ENCODE measurements at places on chromosomes 2 and 18. TPM values are rescaled to one million over a fixed set of nuclear protein-coding genes. Genes with fewer than 3 reads are reported as not detected.

DNA sequence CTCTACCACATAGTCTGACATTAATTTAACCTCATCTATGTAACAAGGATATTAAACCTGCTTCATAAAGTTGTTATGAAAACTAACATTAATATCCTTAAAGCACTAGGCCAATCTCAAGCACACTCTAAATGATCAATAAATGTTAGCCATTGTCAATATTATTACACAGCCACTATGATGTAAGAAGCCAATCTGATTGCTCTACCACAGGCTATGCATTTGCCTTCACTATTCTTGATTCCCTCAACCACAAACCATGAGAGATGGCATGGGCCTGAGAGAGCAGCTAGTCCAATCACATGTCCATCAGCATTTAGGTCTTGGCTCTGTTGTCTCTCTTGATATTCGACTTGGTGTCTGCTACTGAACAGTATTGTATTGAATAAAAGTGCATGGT, 4.2 kb downstream of the SLC25A12 start:
- no peak overlapping the region for H3K27ac ChIP-seq
- no peak overlapping the region for H3K4me3 ChIP-seq
- no peaks in the 10 kb centered on the region for H3K27me3 ChIP-seq
- no peak for DNase-seq

DNA sequence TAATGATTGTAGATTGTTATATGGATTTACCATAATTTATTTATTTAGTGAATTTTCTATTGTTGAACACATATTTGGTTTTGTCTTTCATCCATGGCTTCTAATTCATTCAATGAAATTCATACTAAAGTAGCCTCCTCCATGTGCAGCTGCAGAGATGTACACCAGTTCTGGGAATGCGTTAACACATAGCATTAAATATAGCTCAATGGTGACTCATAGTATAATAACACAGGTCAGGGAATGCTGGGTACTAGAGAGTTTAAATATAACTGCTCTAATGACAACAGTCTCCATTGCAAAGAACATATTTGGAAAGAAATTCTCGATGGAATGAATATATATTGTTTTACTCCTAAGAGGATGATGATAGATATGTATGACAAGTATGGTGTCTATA, 1190.2 kb upstream of the NRXN1 start:
- no peaks in the 10 kb centered on the region for H3K4me1 ChIP-seq
- no peaks in the 10 kb centered on the region for H3K36me3 ChIP-seq
- DNase-seq, result no peak
- H3K4me3 ChIP-seq, result no peak overlapping the region
- H3K27ac ChIP-seq, result no peak overlapping the region
- H3K27me3 ChIP-seq, result no peaks in the 10 kb centered on the region

- no peak overlapping the region for H3K27ac ChIP-seq
- peaks cover 62% of the 10 kb centered on the region for H3K4me1 ChIP-seq
- H3K4me3 ChIP-seq, result peak overlapping the region; percentile 69
- DNase-seq, result peak; percentile 58
These were observed 683 bp downstream of the GBX2 start for GRCh38 chr2:236167297-236168109.

- H3K4me3 ChIP-seq, result no peak overlapping the region
- DNase-seq, result no peak
- H3K4me1 ChIP-seq, result peaks cover 6% of the 10 kb centered on the region
- H3K36me3 ChIP-seq, result no peaks in the 10 kb centered on the region
- peaks cover 52% of the 10 kb centered on the region for H3K27me3 ChIP-seq
These were observed 2.6 kb downstream of the CLIP4 start for GRCh38 chr2:29117636-29118303.

DNA sequence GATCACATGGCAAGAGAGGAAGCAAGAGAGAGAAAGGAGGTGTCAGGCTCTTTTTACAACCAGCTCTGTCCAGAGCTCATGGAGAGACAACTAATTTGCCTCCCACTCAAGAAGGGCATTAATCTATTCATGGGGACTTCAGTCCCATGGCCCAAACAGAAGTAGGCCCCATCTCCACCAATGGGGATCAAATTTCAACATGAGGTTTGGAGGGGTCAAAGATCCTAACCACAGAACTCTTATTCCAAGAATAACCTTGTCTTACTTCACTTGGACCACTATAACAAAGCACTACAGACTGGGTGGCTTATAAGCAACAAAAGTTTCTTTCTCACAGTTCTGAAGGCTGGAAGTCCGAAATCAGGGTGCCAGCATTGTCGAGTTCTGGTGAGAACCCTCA, 31.8 kb downstream of the GRB14 start:
- DNase-seq, result no peak
- H3K4me1 ChIP-seq, result peaks cover 4% of the 10 kb centered on the region
- H3K4me3 ChIP-seq, result no peak overlapping the region
- no peaks in the 10 kb centered on the region for H3K27me3 ChIP-seq
- no peak overlapping the region for H3K27ac ChIP-seq

DNA sequence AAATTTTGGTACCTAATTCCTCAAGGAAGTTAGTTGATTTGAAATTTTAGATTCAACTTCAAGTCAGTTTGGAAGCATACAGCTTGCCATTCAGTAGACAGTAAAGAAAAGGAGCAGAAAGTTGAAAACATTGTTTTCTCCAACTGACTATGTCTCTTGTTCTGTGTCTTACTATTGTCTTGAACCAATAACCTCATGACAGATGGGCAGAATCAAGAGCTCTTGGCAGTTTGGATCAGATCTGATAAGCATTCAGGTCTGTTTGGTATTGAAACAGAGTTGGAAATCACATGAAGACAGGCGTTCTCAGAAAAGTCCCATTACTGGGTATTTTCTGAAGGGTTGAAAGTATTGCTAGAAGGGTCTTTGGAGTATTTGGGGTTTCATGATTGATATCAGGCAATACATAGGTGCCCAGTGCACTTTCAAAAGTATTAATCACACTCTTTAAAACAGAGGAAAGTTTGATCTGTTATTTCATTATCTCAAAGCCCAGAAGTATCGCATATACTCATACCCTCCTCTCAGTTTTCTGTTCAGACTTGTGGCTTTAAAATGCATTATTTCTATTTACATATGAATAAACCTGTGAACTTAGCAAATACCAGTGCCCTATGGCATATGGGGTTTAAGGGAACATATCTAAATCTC, 428.4 kb upstream of the ZEB2 start:
- DNase-seq, result no peak
- no peak overlapping the region for H3K4me3 ChIP-seq
- H3K36me3 ChIP-seq, result no peaks in the 10 kb centered on the region
- H3K27ac ChIP-seq, result no peak overlapping the region
- 0 out of 2 replicates have a peak, but pooled peaks cover 3% of the 10 kb centered on the region for H3K4me1 ChIP-seq

DNA sequence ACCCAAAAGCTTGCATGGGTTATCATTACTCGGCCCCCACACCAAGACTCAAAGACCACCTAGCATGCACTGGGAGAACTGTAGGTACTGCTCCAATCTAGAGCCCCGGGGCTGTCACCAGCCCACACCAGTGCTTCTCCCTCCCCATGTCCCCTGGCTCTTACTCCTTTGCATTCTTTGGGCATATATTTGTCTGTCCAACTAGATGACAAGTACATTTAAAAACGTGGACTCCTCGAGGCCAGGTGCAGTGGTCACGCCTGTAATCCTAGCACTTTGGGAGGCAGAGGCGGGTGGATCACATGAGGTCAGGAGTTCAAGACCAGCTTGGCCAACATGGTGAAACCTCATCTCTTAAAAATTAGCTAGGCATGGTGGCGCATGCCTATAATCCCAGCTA, 7.8 kb downstream of the AFG3L2 start:
- peaks cover 22% of the 10 kb centered on the region for H3K36me3 ChIP-seq
- no peak for DNase-seq
- no peak overlapping the region for H3K27ac ChIP-seq
- no peaks in the 10 kb centered on the region for H3K27me3 ChIP-seq
- peaks cover 12% of the 10 kb centered on the region for H3K4me1 ChIP-seq
- H3K4me3 ChIP-seq, result no peak overlapping the region

- no peak for DNase-seq
- no peaks in the 10 kb centered on the region for H3K4me1 ChIP-seq
- no peak overlapping the region for H3K4me3 ChIP-seq
- peaks cover 3% of the 10 kb centered on the region for H3K36me3 ChIP-seq
- H3K27me3 ChIP-seq, result no peaks in the 10 kb centered on the region
These were observed 54.8 kb upstream of the ASB18 start for GRCh38 chr2:236319036-236319435.

DNA sequence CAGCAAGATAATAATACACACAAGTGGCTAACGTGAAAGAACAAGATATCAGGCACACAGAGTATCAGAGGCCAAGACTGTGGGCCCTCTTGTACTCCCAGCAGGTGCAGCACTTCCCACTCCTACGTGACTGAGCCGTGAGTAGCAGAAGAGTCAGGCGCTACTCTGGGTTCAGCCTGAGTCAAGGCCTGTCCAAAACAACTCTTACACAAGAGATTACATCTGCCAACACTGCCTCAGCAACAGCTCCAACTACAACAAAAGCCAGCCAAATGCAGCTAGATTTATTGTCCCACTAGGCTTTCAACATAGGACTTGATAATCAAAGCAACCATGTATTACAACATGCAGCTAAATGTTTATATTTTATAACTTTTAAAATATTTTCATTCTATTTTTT, 56.2 kb downstream of the ITSN2 start:
- peak; percentile 7 for DNase-seq
- no peak overlapping the region for H3K27ac ChIP-seq
- peaks cover 6% of the 10 kb centered on the region for H3K36me3 ChIP-seq
- H3K4me1 ChIP-seq, result no peaks in the 10 kb centered on the region

DNA sequence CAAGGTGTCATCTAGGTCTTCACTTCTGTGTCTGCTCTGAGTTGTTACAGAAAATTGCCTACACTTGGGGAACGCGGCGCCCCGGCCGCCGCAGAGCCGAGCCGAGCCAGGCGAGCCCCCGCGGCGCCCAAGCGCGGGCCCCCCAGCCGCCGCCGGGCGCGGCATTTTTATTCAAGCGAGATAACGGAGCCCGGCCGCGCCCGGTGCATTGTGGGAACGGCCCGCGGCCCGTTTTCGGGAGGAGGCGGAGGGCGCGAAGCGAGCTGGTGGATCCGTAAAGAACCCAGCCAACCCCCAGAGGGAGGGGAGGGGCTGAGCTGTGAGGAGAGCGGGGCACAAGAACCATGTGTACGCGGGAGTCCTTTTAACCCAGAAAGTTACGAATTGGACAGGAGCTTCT, 191.8 kb downstream of the FTCDNL1 start:
- H3K27me3 ChIP-seq, result peaks cover 13% of the 10 kb centered on the region
- peak overlapping the region; percentile 48 for H3K4me3 ChIP-seq
- peak; percentile 92 for DNase-seq
- H3K27ac ChIP-seq, result no peak overlapping the region

- H3K4me3 ChIP-seq, result no peak overlapping the region
- H3K27ac ChIP-seq, result no peak overlapping the region
- no peak for DNase-seq
- no peaks in the 10 kb centered on the region for H3K4me1 ChIP-seq
- H3K36me3 ChIP-seq, result no peaks in the 10 kb centered on the region
These were observed 100.1 kb upstream of the ALKAL2 start for GRCh38 chr2:387980-388421.

DNA sequence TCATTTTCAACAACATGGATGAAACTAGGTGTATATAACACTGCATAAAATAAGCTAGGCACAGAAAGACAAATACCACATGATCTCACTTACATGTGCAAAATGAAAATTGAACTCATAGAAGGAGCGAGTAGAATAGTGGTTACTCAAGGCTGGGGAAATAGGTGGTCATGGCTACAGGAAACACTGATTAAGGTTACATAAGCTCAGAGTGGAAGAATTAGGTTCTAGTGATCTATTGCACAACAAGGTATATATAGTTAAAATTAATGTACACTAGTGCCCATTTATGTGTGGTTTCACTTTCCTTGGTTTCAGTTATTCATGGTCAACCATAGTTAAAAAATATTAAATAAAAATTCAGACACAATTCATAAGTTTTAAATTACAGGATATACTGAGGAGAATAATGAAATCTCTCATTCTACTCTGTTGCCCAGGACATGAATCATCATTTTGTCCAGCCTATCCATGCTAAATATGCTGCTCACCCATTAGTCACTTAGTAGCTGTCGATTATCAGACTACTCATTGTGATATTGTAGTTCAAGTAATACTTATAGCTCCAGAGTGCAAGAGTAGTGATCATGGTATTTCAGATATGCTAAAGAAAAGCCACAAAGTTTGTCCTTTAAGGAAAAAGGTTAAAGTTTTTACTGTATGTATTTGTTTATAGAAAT, 1530.9 kb upstream of the LRRTM1 start:
- H3K4me1 ChIP-seq, result no peaks in the 10 kb centered on the region
- H3K27ac ChIP-seq, result no peak overlapping the region
- DNase-seq, result no peak
- H3K4me3 ChIP-seq, result no peak overlapping the region
- H3K27me3 ChIP-seq, result no peaks in the 10 kb centered on the region

- no peaks in the 10 kb centered on the region for H3K27me3 ChIP-seq
- H3K36me3 ChIP-seq, result 0 out of 2 replicates have a peak, but pooled peaks cover 3% of the 10 kb centered on the region
- no peak overlapping the region for H3K4me3 ChIP-seq
- peaks cover 33% of the 10 kb centered on the region for H3K4me1 ChIP-seq
- DNase-seq, result peak; percentile 48
- H3K27ac ChIP-seq, result peak overlapping the region; percentile 80
These were observed 66.4 kb upstream of the MSH2 start for GRCh38 chr2:47336259-47337238.

- H3K36me3 ChIP-seq, result no peaks in the 10 kb centered on the region
- H3K4me3 ChIP-seq, result no peak overlapping the region
- no peak for DNase-seq
- H3K27me3 ChIP-seq, result no peaks in the 10 kb centered on the region
- H3K27ac ChIP-seq, result no peak overlapping the region
- H3K4me1 ChIP-seq, result no peaks in the 10 kb centered on the region
These were observed 1995.2 kb upstream of the PIK3C3 start for GRCh38 chr18:39959839-39960238.

DNA sequence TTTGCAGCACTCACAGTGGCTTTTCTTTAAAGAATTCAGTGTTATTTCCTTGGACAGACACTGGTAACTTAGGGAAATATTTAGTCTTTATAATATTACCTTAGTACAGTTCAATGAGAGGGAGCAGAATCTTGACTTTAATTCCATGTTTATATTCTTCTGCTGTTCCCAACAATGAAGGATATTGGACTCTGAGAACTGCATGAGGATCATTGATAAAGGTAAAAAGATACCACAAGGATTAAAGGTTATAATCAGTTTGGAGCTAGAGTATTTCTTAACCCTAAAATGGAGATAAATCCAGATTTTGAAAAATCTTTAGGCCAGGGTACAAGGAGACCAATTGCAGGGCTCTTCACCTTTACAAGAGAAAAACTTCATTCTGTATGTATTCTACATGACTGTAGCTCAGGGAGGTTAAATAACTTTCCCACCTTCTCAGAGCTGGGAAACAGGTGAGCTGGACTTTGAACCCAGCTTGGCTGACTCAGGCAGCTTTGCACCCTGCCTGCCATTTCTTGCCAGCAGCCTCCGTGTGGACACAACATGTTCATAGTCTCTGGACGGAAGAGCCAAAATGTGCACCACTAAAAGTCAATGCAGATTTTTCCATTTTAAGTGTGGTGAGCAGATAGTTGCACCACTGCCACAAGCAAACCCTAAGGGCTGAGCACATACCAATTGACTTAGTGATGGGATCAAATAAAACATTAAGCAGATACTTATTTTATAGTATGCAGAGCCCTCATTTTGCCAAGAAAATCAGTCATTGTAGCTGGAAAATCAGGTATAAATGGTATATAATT, 26.7 kb downstream of the UPP2 start:
- no peak for DNase-seq
- H3K4me1 ChIP-seq, result peaks cover 25% of the 10 kb centered on the region
- H3K27ac ChIP-seq, result no peak overlapping the region
- no peaks in the 10 kb centered on the region for H3K27me3 ChIP-seq

- no peak for DNase-seq
- H3K4me1 ChIP-seq, result 0 out of 2 replicates have a peak, but pooled peaks cover 1% of the 10 kb centered on the region
- H3K4me3 ChIP-seq, result no peak overlapping the region
- no peak overlapping the region for H3K27ac ChIP-seq
These were observed 77.0 kb upstream of the LYPD1 start for GRCh38 chr2:132747046-132747445.

Gene PRADC1
- polyA plus RNA-seq, result 6.8 TPM

Gene DCDC2C
- polyA plus RNA-seq, result 0.50 TPM

Gene POTEI
- 0.24 TPM for polyA plus RNA-seq

Measured in GM23338 (cell line).